ENCODE measurements at places on chromosomes 7 and 10. TPM values are rescaled to one million over a fixed set of nuclear protein-coding genes. Genes with fewer than 3 reads are reported as not detected.

HTR7 gene
- polyA plus RNA-seq: 0.50 TPM

- DNase-seq: no peak
Observed at GRCh38 chr10:88256886-88257285, 326.2 kb downstream of the RNLS start.

- DNase-seq: no peak
Observed at GRCh38 chr7:120254845-120255244, 18.1 kb upstream of the KCND2 start.

GRCh38 chr10:1268831-1269230 is 212.6 kb downstream of the WDR37 start:
- no peak for DNase-seq

DNA sequence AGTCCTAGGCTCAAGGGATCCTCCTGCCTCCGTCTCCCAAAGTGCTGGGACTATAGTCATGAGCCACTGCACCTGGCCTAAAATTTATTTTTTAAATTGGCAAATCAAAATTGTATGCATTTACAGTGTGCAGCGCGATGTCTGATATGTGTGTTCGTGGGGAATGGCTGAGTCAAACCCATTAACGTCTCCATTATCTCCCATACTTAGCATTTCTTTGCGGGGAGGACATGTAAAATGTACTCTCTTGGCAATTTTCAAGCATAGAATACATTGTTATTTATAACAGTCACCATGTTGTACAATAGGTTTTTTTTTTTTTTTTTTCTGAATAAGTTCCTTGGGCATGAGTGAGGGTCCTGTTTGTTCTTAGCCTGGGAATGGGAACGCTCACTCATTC is 3.8 kb downstream of the TMEM184A start:
- DNase-seq: no peak

DNA sequence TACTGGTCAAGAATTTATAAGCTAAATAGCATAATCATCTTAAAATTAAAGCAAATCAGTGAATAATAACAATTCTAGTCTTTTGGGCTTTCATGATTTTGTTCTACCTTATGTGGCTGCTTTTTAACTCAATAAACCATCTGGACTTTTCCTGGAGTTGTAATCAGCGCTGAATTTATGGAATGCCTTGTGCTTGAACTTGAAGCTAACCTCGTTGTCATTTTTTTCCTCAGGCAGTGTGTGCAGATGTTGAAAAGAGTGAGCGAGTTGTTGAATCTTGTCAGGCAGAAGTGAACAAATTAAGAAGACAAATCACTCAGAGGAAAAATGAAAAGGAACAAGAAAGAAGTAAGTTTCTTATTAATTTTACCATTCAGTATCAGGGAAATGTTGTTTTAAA is 29.5 kb downstream of the ABRAXAS2 start:
- DNase-seq: no peak

SFR1 gene
- polyA plus RNA-seq: 10.5 TPM

- DNase-seq: no peak
Observed at GRCh38 chr7:81211204-81211933, 292.5 kb upstream of the SEMA3C start.

DNA sequence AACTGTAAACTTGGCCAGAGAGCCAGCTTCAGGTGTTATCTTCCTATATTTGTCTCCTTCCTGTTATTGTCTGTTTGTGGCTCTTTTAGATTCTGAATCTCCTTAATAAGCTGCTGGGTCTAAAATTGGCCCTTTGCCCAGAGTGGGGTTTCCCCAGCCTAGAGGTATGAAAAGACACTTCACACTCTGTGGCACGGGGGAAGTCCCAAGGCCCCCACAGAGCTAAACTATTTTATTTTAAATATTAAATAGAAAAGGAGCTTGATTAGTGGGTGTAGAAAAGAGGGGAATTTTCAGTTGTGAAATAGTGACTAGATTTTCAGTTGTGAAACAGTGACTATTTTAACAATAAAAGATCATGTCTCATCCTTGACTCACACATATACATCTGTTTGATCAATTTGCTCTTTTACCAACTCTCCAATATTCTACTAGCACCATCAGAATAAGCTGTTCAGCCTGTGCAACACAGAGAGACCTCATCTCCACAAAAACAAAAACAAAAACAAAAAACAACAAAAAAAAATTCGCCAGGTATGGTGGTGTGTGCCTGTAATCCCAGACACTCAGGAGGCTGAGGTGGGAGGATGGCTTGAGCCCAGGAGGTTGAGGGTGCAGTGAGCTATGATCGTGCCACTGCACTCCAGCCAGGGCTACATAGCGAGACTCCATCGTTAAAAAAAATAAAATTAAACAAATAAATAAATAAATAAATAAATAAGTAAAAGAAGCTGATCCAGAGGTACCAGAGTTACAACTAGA is 24.9 kb upstream of the ADO start:
- no peak for DNase-seq

DNA sequence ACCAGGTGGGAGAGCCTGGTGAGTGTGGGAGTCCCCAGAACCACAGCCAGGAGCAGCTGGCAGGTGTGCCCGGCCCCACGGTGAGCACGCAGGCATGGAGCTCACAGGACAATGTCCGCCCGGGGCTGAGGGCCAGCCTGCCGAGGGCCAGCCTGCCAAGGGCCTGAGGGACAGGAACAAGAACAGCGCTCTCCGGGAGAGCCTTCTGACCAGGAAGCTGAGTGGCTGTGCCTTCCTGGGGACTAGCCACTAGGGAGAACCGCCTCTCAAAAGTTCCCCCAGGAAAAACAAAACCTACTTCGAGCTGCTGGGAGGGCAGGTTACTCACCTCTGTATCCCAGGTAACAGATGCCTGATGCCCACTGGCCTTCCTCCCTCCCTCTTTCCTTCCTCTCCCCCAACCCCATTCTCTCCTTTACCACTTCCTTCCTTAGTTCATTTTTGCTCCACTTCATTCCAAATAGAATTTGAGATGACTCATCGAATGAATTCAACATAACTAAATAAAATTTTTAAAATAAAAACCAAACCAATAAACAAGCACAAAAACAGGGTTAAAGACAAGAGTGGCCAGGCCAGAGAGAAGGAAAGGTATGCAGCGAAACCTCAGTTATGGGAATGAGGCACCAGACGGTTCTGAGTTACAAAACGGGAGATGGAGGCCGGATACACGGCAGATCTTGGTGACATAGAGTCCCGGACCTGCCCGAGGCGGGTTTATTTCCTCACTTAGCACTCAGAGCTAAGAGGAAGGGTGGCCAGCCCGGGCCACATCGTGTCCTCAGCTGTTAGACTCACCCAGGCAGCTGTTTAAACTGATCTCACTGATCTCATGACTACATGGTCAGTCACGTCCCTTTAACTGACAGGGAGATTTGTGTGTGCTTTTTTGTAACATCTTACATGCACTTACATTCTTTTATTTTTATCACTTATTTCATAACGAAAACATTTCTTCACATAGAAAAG is 128.5 kb downstream of the TNS3 start:
- no peak for DNase-seq

DNA sequence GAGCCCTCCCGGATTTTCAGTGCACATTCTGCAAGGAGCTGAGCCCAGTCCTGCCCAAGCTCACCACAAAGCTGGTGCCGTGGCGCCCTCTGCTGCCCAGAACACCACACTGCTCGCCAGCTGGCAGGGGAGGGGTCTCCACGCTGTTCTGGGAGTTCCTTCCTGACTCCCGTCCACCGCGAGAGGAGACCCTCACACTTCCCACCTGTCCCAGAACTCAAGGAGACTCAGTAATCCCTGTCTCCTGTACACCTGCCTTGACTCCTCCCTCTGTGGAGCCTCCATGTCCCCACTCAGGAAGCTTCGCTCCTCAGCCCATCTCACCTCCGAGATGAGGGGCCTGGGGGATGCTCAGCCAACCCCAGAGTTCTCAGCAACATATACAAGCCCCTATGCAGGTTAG is 11.3 kb downstream of the C10orf105 start:
- no peak for DNase-seq

GRCh38 chr7:25913598-25914224 is 238.3 kb upstream of the NFE2L3 start:
- no peak for DNase-seq

GRCh38 chr10:35872671-35873070 is 230.6 kb upstream of the FZD8 start:
- DNase-seq: no peak

GPR22 gene
- polyA plus RNA-seq: 0.31 TPM

DNA sequence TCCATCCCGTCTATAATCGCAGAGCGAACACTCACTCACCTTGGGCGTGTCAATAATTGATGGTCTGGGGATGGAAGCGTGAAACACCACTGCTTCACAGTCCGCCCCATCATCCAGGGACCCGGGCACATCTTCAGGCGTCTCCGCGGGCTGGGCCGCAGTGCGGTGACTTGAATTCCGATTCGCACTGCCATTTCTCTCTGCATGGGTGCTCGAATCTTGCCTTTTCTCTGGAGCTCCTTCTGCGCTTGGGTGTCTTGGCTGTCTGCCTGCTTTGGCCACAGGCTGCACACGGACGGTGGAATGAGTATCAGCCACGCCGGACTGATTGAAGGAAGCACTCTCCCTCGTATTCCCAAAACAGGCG is 500 bp downstream of the FAM107B start:
- no peak for DNase-seq

HTR5A gene
- polyA plus RNA-seq: not detected

GATA3 gene
- polyA plus RNA-seq: 129 TPM

DNA sequence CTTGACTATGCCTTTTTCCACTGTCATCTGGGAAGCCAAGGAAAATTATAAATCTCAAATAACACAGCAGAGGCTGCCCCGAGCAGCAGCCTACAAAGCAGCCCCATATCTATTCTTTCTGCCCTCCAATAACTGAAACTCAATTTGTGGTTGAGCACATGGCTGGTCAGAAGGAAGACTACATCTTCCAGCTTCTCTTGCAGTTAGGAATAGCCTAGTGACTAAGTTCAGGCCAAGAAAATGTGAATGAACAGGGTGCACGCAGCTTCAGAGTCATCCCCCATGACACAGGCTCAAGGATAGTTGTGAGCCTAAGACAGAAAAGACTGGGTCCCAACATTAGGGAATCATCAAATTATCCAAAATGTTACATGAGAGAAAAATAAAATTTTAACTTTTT is 42.3 kb downstream of the CHCHD3 start:
- no peak for DNase-seq

DNA sequence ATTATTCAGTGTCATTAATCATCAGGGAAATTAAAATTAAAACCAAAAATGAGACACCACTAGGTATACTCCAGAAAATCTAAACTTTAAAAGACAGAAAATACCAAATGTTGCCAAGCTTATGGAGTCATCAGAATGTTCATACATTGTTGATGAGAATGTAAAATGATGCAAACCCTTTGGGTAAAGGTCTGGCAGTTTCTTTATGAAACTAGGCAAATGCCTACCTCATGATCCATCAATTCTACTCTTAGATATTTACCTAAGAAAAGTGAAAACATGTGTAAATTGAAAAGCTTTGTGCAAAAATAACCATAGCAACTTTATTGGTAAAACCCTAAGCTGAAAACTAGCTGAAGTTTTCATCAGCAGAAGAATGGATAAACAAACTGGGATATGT is 329.5 kb upstream of the MEOX2 start:
- DNase-seq: no peak

Data from renal cortex interstitium (tissue), 15 donors.